ENCODE measurements at places on chromosomes 7 and 10. TPM values are rescaled to one million over a fixed set of nuclear protein-coding genes. Genes with fewer than 3 reads are reported as not detected.

SPDYE17 gene
- not detected for total RNA-seq

NEUROD6 gene
- total RNA-seq = not detected

WNT2 gene
- total RNA-seq = 1.3 TPM

SRRM3 gene
- 12.3 TPM for total RNA-seq

SLIT1 gene
- total RNA-seq = not detected

CYP3A4 gene
- total RNA-seq = 2.7 TPM

RSPH10B gene
- 0.19 TPM for total RNA-seq

SAMD9 gene
- 2.2 TPM for total RNA-seq

C10orf53 gene
- not detected for total RNA-seq

PSAP gene
- 425 TPM for total RNA-seq

TPST1 gene
- 12.2 TPM for total RNA-seq

PTN gene
- 4.4 TPM for total RNA-seq

Data from lower leg skin (tissue), 4 donors.